B cell (primary cell): ENCODE measurements at places on chromosomes 11 and 22. TPM values are rescaled to one million over a fixed set of nuclear protein-coding genes. Genes with fewer than 3 reads are reported as not detected.

Gene APOL1
- total RNA-seq = 11.2 and 12.2 TPM in 2 replicates

Gene CD44
- total RNA-seq = 895 and 896 TPM in 2 replicates

- DNase-seq = no peak
- peaks cover 6% of the 10 kb centered on the region for H3K4me1 ChIP-seq
- no peak overlapping the region for H3K27ac ChIP-seq
- no peaks in the 10 kb centered on the region for H3K27me3 ChIP-seq
- no peaks in the 10 kb centered on the region for H3K36me3 ChIP-seq
These were observed 5.1 kb upstream of the P2RX6 start for GRCh38 chr22:21009638-21010425.

DNA sequence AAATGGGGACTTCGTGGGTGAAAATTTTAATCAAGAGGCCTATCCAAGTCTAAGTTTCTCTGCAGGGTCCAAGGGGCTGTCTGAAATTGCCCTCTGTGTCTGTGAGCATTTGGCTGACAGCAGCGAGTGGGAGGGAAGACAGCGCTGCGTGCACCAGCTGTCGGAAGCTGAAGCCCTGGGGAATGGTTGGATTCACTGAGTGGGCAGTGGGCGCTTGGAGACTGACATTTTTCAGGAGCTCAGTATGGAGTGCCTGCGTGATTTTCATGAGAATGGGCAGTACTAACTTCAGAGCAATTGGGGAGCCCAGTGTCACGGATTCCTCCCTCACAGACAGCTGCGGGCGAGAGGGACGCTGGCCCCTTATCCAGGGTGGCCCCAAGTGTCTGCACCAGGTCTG lies 388.8 kb upstream of the B3GAT1 start:
- H3K36me3 ChIP-seq = no peaks in the 10 kb centered on the region
- no peaks in the 10 kb centered on the region for H3K4me1 ChIP-seq
- H3K27ac ChIP-seq = no peak overlapping the region
- H3K27me3 ChIP-seq = no peaks in the 10 kb centered on the region

GRCh38 chr22:42889304-42889703 lies 32.2 kb upstream of the ARFGAP3 start:
- H3K27ac ChIP-seq = peak overlapping the region; percentile 28
- H3K36me3 ChIP-seq = peaks cover 58% of the 10 kb centered on the region
- no peak overlapping the region for H3K4me3 ChIP-seq
- peaks cover 63% of the 10 kb centered on the region for H3K4me1 ChIP-seq
- H3K27me3 ChIP-seq = no peaks in the 10 kb centered on the region

- H3K4me1 ChIP-seq = no peaks in the 10 kb centered on the region
- no peak overlapping the region for H3K27ac ChIP-seq
- H3K27me3 ChIP-seq = no peaks in the 10 kb centered on the region
- peaks cover 2% of the 10 kb centered on the region for H3K36me3 ChIP-seq
- no peak for DNase-seq
These were observed 8.3 kb downstream of the TMEM138 start for GRCh38 chr11:61370349-61371005.

DNA sequence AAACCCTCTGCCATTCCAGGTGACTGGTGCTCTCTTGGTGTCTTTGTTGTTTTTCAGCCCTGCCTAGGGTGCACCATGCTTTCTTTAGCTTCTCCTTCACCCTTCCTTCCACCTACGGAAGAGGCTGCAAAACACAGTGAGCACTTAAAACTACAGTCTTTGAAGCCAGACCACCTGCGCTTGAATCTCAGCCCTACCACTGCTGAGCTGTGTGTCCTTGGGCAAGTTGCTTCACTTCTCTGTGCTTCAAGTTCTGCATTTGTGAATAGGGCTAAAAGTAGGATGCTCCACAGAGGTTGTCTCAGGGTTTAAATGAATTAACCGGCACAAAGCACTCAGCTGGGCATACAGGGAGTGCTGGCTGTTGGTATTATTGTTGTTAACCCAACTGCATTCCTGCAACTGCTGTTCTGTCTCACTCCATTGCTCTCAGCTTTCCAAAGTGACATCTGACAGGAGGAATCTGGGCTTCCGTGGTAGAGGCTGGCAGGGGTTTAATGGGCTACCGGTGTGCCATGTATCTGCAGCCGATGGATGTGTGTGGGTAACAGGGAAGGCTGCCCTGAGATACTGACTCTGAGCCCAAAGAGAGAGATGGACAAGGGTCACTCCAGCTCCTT lies 139.3 kb downstream of the FBXO7 start:
- H3K27me3 ChIP-seq = no peaks in the 10 kb centered on the region
- no peak overlapping the region for H3K4me3 ChIP-seq
- no peaks in the 10 kb centered on the region for H3K4me1 ChIP-seq

GRCh38 chr11:114155116-114155515 lies 95.6 kb downstream of the ZBTB16 start:
- no peak for DNase-seq
- H3K27ac ChIP-seq = no peak overlapping the region
- no peaks in the 10 kb centered on the region for H3K36me3 ChIP-seq
- no peak overlapping the region for H3K4me3 ChIP-seq
- H3K27me3 ChIP-seq = no peaks in the 10 kb centered on the region
- peaks cover 27% of the 10 kb centered on the region for H3K4me1 ChIP-seq

GRCh38 chr11:20311444-20311843 lies 52.1 kb upstream of the HTATIP2 start:
- no peaks in the 10 kb centered on the region for H3K36me3 ChIP-seq
- no peak overlapping the region for H3K27ac ChIP-seq
- H3K27me3 ChIP-seq = no peaks in the 10 kb centered on the region
- no peaks in the 10 kb centered on the region for H3K4me1 ChIP-seq
